ENCODE measurements at places on chromosomes 16 and 17.

DNA sequence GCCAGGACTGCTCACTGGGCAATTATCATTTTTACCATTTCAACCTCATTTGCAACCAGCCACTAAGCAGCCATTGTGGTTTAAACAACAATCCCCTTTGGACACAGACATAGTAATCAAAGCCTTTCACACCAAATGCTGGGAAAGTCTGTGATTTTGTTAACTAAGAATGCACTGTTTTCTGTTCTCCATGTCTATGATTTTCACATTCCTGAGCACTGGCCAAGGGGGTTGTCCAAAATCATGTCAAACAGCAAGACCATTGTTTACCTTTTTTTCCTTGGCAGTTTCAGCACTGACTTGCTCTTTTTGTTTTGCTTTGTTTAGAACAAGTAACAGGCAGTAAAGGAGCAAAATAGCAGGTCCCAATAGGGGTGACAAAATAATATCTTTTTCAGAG, 106.3 kb upstream of the SIAH1 start:
- peak; percentile 67 for DNase-seq

DNA sequence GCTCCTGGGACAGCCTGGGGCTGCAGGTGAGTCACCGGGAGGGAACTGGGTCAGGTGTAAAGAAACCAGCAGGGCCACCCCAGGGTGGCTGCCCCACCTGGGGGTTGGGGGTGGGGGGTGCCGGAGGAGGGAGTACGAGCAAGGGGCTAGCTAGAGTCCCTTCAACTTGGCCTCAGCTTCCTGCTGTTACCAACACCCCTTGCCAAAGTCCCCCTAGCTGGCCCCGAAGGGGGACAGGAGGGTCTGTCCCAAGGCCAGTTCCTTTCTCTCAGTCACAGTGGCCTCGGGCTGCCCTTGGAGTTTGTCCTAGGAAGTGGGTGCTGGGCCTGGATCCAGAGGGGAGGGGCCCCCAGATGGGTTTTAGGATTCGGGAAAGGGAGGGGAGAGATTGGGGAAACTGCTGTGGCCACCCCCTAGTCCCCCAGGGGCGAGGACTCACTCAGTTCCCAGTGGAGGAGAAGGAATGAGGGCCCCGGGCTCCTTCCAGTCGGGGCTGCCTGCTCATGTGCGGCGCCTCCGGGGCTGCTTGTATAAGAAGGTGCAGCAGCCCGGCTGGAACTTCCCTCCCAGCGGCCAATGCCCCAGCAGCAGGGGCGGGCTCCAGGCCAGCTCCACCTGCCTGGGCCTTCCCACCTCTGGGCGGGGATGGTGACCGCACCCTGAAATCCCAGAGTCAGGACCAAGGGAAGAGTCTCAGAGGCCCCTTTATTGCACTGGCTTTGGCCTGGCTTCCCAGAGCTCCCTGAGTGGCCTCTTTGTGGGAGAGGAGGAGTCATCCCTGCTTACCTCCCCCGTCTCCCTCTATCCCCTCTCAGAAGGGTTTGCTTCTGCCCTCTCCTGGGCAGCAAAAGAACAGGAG, 7.3 kb downstream of the ARHGAP27 start:
- DNase-seq = peak; percentile 58

DNA sequence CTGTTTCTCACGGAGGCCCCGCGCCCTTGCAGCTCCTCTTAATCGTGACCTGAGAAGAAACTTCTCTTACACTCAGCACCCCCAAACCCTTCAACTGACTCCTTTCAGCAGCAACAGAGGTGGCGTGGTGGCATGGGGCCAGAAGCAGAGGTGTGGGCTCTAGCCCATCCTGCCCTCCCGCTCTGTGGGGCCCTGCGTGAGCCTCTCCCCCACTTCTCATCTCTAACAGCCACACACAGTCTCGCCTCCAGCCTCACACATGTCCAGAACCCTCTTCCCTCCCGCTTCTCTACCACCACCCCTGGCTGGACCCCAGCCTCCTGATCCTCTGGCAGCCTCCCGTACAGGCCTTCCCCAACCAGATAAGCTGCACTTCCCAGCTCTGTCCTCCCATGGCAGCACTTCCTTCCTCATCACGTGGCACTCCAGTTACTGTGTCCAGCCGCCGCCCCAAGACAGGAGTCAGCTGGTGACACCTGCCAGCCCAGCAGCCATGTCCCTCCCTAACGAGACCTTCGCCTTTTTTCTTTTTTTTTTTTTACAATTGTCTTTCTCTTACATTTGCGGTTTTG, 30.5 kb downstream of the NSMCE1 start:
- peak; percentile 51 for DNase-seq

DNA sequence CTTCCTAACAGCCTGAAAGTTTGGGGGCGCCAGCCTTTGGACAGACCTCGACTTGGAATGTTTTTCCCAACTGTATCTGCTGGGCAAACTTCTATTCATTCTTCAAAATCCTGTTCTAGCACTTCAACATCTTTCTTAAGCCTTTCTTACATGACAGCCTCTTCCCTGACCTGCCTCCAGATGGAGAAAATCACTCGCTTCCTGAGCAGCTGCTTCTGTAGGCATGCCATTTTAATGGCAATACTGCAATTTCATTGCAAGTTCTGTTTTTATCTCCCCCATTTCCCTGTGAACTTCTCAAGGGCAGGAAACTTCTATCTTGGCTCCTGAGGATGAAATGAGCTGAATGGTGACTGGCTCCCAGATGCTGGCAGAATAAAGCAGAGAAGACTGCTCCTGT, 128.8 kb upstream of the ASIC2 start:
- DNase-seq = no peak

GRCh38 chr17:81603846-81604610, 32.9 kb downstream of the NPLOC4 start:
- DNase-seq = no peak

DNA sequence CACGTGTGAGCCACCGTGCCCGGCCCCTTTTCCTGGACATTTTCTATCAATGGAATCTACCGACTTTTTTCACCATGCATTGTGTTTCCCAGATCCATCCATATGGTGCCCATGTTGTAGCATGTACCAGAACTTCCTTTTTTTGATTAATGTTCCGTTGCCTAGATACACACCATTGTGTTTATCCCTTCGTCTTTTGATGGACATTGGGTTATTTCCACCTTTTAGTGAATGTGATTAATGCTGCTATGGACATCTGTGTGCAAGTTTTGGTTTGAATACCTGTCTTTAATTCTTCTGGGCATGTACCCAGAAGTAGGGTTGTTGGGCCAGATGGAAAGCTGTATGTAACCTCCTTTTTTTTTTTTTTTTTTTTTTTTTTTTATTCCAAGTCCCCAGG, 79.8 kb downstream of the NT5M start:
- DNase-seq = peak; percentile 38

DNA sequence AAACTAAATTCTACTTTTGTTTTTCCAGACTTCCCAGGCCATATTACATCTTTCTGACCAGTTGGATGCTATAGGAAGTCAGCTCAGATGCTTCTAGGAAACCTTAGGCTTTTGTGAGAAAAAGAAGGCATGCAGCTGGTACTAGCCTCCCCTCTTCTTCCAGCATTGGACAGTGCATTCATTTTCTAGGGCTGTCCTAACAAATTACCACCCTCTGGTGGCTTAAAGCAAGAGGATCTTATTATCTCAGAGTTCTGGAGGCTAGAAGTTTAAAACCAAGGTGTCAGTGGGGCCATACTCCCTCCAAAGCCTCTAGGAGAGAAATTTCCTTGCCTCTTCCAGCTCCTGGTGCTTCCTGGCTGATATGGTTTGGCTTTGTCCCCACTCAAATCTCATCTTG, 467.8 kb downstream of the SLC39A11 start:
- no peak for DNase-seq
